ENCODE measurements at places on chromosomes 7 and 10. TPM values are rescaled to one million over a fixed set of nuclear protein-coding genes. Genes with fewer than 3 reads are reported as not detected.

TMEM248 gene
- 37.1 TPM for total RNA-seq

TSPAN13 gene
- total RNA-seq, result 14.8 TPM

NANOS1 gene
- 10.0 TPM for total RNA-seq

SLC39A12 gene
- not detected for total RNA-seq

MMD2 gene
- not detected for total RNA-seq

TMEM184A gene
- 0.30 TPM for total RNA-seq

HMX2 gene
- total RNA-seq, result not detected

TMEM168 gene
- total RNA-seq, result 14.0 TPM

HECW1 gene
- total RNA-seq, result not detected

ATP6V0A4 gene
- not detected for total RNA-seq

SEMA3A gene
- 2.2 TPM for total RNA-seq

C10orf90 gene
- not detected for total RNA-seq

INSYN2A gene
- 0.05 TPM for total RNA-seq

MYL10 gene
- total RNA-seq, result not detected

TRIM50 gene
- 0.51 TPM for total RNA-seq
